Stimulated activated CD4-positive, alpha-beta T cell treated with anti-CD3 and anti-CD28 coated beads, Interleukin-1b, Interleukin-23, amount 100 ng/mL, for 1 hour (primary cell): ENCODE measurements at places on chromosomes 6 and 20.

- DNase-seq: peak; percentile 56
These were observed 527 bp downstream of the TOMM34 start for GRCh38 chr20:44959638-44960102.

DNA sequence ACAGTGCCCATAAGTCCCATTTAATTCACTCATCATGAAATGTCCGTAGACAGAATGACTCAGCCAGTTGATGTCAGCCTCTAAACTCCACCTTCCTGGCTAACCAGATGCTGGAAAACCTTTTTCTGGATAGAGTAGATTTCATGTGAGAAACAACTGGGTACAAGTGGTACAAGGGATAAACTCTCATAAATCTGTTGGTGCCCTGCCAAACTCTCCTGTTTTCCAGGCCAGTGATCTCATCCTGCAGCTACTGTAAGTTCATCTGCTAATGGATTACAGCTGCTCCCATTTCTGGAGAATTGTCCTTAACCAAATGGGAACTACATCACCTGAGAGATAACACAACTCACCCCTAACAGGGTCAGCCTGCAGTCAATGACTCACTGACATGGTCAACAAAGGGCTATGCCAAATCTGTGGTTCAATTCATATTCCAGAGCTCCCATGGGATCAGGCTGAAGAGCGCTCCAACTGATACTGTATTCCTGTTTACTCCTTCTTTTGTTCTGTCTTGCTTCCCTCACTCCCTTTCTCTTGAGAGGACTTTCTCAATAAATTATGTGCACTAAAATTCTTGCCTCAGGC is 210.1 kb upstream of the HDDC2 start:
- no peak for DNase-seq

DNA sequence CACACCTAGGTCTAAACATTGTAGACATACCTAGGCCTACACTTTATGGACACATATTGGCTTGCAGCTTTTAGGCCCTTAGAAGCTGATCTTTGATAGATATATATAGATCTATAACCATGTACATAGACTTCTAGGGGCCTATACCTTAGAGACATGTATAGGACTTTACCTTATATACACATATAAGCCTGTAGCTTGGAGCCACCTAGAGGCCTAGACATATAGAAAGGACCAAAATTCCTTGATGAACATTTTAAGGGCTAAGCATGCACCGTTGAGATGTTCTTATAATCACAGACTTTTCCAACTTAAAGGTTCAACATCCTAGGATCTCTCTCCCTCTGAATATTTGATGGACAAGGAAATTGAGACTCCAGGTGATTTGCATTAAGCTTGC is 371.7 kb upstream of the SASH1 start:
- DNase-seq: no peak

DNA sequence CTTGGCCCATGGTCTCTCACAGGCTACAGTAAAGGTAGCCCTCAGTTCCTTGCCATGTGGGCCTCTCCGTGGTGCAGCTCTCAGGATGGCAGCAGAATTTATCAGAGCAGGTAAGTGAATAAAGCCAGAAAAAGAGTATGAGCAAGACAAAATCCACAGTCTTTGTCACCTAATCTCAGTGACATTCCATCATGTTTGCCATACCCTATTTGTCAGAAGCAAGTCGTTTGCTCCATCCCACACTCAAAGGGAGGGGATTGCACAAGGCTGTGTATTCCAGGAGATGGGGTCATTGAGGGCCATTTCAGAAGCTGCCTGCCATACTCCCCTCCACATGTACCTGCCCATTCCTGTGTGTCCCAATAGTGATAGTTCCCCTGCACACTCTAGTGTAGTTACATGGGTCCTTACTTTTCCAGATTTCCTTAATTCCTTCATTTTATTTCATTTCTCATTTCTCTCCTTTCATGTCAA is 24.2 kb downstream of the ISM1 start:
- no peak for DNase-seq

DNA sequence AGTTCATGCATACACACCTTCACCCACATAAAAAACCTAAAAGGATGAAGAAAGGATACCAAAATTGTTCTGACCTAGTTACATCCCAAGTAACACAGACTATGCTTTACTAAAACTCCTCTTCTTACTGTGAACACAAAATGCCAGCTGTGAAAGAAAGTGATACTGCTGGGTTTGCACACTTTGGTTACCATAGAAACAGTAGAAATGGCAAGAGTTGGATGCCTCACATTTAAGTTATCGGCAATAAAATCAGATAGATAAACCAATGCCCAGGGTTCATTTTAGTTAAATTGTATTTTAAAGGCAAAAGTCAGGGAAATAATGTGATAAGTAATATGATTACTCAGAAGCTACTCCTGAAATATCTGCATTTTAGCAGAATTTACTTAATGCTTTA is 161.9 kb downstream of the CDK19 start:
- no peak for DNase-seq

- no peak for DNase-seq
These were observed 10.2 kb upstream of the SRPK1 start for GRCh38 chr6:35931120-35931561.

- DNase-seq: no peak
These were observed 479.8 kb downstream of the BCKDHB start for GRCh38 chr6:80586242-80586641.

- DNase-seq: no peak
These were observed 368.5 kb downstream of the ZFAND3 start for GRCh38 chr6:38187811-38188590.

- no peak for DNase-seq
These were observed 535.0 kb upstream of the ARID1B start for GRCh38 chr6:156242206-156242605.

GRCh38 chr6:105504706-105505105 is 101.8 kb upstream of the PREP start:
- no peak for DNase-seq

GRCh38 chr6:111673937-111674336 is 68.3 kb upstream of the TRAF3IP2 start:
- no peak for DNase-seq

- DNase-seq: no peak
These were observed 24.9 kb upstream of the ITCH start for GRCh38 chr20:34337982-34338726.

GRCh38 chr6:44172731-44173500 is 14.3 kb downstream of the CAPN11 start:
- peak; percentile 65 for DNase-seq

DNA sequence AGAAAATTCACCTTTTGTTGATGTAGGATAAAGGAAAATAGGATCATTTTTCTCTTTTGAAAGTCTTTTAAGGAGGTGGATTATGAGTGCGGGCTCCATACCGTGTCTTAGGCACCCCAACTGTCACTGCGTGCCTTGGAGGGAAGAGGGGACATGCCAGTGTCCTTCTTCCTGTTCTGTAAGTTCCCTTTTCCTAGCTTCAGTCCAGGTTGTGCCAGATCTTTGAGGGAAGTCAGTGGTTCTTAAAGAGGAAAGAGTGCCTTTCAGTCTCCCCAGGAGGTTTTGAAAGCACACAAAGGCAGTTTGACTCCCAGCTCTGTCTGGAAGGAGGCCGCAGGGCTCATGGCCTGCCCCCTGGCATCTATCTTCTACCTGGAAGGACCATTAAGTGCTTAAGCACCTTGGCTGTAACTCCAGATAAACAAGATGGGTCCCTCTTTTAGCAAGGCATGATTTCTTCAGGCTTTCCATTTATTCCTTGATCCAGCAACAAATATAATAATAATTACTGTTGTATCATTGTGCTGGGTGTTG is 13.0 kb downstream of the EFCAB8 start:
- DNase-seq: no peak

DNA sequence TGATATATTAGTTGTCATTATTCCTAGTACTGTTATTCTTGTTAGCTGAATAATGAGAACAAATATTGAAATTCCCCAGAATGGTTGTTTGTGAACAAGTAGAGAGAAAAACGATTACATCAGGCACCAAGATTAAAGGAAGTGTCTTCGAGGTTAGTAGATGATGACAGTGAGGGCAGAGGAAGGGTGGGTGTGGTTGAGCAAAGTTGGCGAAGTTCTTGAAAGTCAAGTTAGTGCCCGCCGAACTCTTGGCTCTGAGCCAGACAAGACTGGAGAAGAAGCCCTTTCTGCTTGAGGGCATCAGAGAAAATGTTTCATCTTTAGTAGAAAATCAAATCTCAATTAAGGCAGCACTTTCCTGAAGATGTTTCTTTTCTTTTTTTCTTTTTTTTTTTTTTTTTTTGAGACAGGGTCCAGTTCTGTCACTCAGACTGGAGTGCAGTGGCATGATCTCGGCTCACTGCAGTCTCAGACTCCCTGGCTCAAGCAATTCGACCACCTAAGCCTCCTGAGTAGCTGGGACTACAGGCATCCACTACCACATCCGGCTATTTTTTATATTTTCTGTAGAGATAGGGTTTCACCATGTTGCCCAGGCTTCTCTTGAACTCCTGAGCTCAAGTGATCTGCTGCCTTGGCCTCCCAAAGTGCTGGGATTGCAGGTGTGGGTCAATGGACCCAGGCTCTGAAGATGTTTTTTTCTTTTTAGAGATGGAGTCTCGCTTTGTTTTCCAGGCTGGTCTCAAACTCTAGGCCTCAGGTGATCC is 77.1 kb downstream of the SGK1 start:
- DNase-seq: peak; percentile 45

- no peak for DNase-seq
These were observed 43.5 kb downstream of the GOPC start for GRCh38 chr6:117558818-117559217.
